ENCODE measurements at places on chromosomes 2 and 18.

GRCh38 chr2:67840460-67841068 lies 222.2 kb downstream of the C1D start:
- H3K36me3 ChIP-seq: no peaks in the 10 kb centered on the region
- DNase-seq: peak; percentile 27
- H3K4me1 ChIP-seq: no peaks in the 10 kb centered on the region
- H3K27me3 ChIP-seq: peaks cover 28% of the 10 kb centered on the region

DNA sequence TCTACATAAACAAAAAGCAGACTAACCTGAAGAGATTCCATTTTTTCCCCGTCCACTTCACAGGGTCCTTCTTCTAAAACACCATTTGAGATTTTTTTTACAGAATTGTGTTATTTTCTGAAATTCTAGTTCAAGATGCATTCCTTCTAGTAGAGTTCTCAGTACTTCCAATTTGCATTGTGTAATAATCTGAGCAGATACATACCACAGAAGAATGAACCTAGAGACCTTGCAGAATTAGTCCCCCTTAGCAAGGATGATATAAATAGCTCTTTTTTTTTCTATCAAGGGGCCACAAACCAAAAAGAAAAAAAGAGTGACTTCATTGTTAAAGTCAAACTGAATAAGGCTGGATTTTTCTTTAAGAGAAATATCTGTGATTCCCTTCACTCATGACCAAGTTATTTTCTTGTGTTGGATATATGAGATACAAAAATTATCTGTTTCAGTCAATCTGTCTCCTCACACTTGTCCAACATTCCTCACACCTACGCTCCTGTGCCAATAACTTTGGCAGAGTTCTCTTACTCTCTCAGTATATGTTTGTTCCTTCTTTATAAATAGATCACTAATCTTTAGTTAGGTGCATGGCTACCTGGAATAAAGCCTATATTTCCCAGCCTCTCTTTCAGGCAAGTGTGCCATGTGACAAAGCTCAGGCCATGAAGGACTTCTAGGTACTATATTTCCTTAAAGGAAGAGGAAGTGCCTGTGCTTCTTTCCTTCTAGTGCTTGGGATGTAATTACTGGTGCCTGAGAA lies 183.5 kb downstream of the ZNF385B start:
- DNase-seq: no peak
- no peak overlapping the region for H3K27ac ChIP-seq
- no peaks in the 10 kb centered on the region for H3K36me3 ChIP-seq
- H3K4me1 ChIP-seq: no peaks in the 10 kb centered on the region
- H3K4me3 ChIP-seq: no peak overlapping the region

DNA sequence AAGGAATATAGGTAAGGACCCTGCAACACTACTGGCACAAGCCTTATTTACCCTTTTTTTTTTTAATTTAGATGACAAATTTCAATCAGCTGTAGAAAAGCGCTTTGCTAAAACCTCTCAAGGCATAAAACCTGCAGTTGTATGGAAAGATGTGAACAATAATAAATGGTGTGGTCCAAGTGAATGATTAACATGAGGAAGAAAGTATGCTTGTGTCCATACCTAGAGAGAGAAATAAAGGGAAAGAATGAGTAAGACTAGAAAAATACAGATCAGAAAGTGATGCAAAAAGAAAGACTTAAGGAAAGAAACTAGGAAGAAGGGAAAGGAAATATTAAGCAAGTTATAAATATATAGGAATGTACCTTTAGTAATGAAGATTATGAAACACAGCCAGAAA lies 119.2 kb upstream of the SCN7A start:
- H3K4me3 ChIP-seq: no peak overlapping the region
- peaks cover 20% of the 10 kb centered on the region for H3K4me1 ChIP-seq
- H3K36me3 ChIP-seq: no peaks in the 10 kb centered on the region
- no peak for DNase-seq

GRCh38 chr2:30038419-30038818 lies 108.4 kb upstream of the YPEL5 start:
- no peak overlapping the region for H3K4me3 ChIP-seq
- H3K4me1 ChIP-seq: peaks cover 13% of the 10 kb centered on the region
- H3K36me3 ChIP-seq: no peaks in the 10 kb centered on the region
- H3K27ac ChIP-seq: no peak overlapping the region
- peaks cover 46% of the 10 kb centered on the region for H3K27me3 ChIP-seq

DNA sequence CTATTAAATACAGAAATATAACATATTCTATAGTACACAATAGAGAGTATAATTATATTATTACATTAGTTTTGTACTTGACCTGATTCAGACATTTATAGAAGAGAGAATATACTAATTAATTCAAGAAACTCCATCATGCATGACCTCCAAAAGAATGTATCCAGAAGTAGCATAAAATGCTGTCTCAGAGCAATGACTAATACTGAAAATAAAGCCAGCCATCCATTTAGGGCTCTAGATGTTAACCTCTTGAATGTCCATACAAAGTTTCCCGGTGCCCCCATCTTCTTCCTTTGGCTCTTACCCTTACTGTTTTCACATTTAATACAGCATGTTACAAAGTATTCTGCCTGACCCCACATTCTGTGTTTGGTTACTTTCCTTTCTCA lies 102.0 kb downstream of the ARHGAP15 start:
- H3K27me3 ChIP-seq: no peaks in the 10 kb centered on the region
- H3K4me1 ChIP-seq: peaks cover 21% of the 10 kb centered on the region
- no peak overlapping the region for H3K4me3 ChIP-seq
- DNase-seq: no peak

- peaks cover 11% of the 10 kb centered on the region for H3K4me1 ChIP-seq
- no peak for DNase-seq
- no peaks in the 10 kb centered on the region for H3K36me3 ChIP-seq
- H3K27ac ChIP-seq: no peak overlapping the region
- H3K4me3 ChIP-seq: no peak overlapping the region
Observed at GRCh38 chr2:74538881-74539339, 9.2 kb downstream of the HTRA2 start.

GRCh38 chr2:113167115-113167932 lies 6.4 kb upstream of the PSD4 start:
- H3K27ac ChIP-seq: peak overlapping the region; percentile 97
- H3K4me1 ChIP-seq: peaks cover 74% of the 10 kb centered on the region
- H3K36me3 ChIP-seq: peaks cover 3% of the 10 kb centered on the region
- peak; percentile 60 for DNase-seq
- H3K4me3 ChIP-seq: peak overlapping the region; percentile 73

GRCh38 chr2:62814123-62814522 lies 108.6 kb downstream of the EHBP1 start:
- H3K4me3 ChIP-seq: no peak overlapping the region
- peaks cover 1% of the 10 kb centered on the region for H3K36me3 ChIP-seq

GRCh38 chr2:74052732-74053710 lies 68.3 kb downstream of the TET3 start:
- peaks cover 43% of the 10 kb centered on the region for H3K4me1 ChIP-seq
- no peaks in the 10 kb centered on the region for H3K27me3 ChIP-seq
- H3K4me3 ChIP-seq: no peak overlapping the region
- no peak overlapping the region for H3K27ac ChIP-seq

DNA sequence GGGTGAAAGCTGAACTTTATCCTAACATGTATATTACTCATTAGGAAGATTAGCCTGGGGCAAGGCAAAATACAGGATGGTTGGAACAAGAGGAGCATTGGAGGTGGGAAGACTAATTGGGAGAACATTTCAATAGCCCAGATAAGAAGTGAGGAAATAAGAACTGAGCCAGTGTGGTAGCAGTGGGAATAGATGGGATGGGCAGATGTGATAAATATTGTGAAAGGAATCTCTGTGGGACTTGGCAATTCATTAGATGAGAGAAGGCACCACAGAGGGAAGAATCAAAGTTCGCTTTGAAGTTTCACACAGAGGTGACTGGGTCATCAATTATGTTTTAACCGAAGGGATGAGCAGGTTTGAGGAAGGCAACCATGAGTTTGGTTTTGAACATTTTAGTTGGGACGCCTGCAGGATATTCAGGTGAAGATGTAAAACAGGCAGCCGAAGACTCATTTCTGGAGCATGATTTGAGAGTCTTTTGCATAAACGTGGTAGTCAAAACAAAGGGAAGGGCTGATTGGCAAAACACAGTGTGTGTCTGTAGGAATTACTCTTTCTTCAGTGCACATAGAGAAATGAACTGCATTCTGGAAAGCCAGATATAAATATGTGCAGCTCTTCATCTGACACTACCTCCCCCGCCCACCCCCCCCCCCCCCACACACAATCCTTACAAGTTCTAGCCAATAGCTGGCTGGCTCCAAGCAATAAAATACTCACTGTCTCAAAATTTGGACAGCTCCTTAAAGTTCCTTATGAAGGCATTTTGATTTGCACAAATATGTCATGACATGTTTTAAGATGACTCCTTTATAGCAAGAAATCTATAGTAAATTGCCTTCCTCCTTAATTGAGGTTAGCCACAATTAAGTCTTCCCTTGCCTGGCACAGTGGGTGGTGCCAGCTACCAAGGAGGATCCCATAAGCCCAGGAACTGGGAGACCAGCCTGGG lies 1.9 kb upstream of the SLC1A4 start:
- peak overlapping the region; percentile 69 for H3K27ac ChIP-seq
- peak; percentile 49 for DNase-seq
- H3K36me3 ChIP-seq: peaks cover 4% of the 10 kb centered on the region
- H3K4me1 ChIP-seq: peaks cover 76% of the 10 kb centered on the region

GRCh38 chr2:30692829-30693275 lies 114.4 kb downstream of the CAPN13 start:
- H3K4me1 ChIP-seq: no peaks in the 10 kb centered on the region
- no peak overlapping the region for H3K27ac ChIP-seq
- H3K36me3 ChIP-seq: no peaks in the 10 kb centered on the region
- peaks cover 15% of the 10 kb centered on the region for H3K27me3 ChIP-seq

DNA sequence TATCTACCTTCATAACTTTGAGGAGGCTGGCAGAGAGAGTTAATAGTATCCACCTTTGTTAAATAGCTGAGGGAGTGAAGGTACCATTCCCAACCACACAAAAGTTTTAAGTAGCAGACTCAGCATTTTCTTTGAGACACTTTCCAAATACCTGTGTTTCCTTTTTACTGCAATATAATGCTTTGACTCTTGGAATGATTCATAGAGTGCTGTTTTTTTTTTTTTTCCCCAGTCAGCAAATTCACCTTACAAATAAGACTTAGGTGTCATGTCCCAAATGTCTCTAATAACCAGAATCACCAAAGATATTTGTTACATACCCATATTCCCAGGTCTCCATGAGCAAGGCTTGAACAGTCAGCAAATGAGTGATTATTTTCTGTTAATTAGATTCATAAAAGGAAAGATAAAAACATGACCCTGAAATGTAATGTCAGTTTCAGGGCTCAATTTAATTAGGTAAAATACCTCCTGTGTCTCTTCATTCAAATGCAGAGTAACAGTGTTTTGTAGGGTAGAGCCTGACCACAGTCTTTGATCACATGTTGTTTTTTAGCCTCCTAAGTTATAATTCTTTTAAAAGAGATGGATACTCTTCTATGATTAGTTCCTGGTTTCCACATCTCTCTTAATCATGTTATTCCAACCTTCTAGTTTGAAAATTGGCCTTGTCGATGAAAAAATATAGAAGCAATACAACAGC lies 39.9 kb downstream of the SLC5A7 start:
- no peak for DNase-seq
- H3K27ac ChIP-seq: no peak overlapping the region
- no peaks in the 10 kb centered on the region for H3K36me3 ChIP-seq
- no peaks in the 10 kb centered on the region for H3K4me1 ChIP-seq

- no peak for DNase-seq
- no peaks in the 10 kb centered on the region for H3K27me3 ChIP-seq
- H3K36me3 ChIP-seq: no peaks in the 10 kb centered on the region
- H3K27ac ChIP-seq: no peak overlapping the region
- H3K4me3 ChIP-seq: no peak overlapping the region
Observed at GRCh38 chr2:105005181-105005951, 32.5 kb upstream of the MRPS9 start.

DNA sequence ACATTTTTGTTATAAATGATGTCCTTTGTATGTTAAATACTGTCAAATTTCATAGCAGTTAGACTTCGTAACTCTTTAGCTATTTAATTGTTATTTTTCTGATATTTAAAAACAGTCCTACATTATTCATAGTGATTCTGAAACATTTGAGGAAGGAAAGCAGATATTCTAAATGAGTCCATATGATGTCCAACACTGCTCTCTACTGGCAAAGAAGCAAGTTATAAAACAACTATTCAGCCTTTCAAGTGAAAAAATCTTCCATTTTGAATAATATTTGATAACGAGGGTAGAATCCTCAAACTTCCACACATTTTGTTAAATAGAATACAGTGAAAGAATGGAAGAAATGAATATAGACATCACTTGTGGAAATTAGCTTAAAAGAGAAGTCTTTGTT lies 220.8 kb downstream of the GULP1 start:
- H3K4me3 ChIP-seq: no peak overlapping the region
- no peaks in the 10 kb centered on the region for H3K36me3 ChIP-seq
- H3K27ac ChIP-seq: no peak overlapping the region
- no peaks in the 10 kb centered on the region for H3K4me1 ChIP-seq
- no peak for DNase-seq
- H3K27me3 ChIP-seq: peaks cover 5% of the 10 kb centered on the region

DNA sequence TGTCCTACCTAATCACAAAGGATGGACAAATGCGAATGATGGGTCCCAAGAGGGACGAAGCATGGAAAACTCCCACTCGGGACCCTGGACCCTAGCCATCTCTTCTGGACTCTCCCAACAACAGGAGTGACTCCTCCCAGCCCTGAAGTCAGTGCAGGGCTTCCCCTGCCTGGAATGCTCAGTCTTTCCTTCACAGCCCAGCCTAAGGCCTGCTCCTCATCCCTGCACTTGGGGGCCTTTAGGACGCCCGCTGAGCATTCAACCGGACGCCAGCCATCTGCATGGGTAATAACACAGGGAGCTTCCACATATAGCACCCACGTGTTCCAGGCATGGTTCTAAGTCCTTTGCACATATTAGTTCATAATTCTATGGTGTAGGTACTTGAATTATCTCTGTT lies 237.5 kb downstream of the KLHL29 start:
- no peaks in the 10 kb centered on the region for H3K36me3 ChIP-seq

DNA sequence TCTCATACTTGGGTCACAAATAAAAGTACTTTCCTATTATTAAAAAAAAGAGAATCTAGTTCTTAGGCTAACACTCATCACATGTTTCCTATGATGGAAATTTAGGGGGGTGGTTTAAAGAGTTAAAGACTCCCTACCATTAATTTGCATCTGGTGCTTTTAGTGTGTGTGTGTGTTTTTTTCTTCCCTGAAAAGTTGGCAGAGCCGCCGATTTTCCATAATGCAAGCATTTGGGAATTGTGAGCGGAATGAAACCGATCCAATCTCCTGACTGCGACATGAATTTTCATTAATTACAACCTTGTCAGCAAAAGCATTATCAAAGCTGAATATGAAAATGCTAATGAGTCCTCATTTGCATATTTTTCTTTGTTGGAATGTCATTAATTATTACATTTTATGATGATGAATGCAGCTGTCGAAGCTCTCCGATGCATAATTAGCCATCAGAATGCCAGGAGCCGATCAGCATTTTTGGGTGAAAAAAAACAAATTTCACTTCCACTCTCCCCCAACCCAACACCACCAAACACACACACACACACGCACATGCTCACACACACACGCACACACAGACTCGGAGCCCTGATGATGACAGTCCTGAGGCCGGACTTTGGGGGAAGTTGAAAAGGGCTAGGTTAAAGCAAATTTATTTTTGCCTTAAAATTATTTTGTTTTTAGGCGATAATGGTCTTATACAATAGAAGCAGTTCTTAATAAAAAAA lies 165.4 kb downstream of the TCF4 start:
- H3K27ac ChIP-seq: no peak overlapping the region
- H3K4me3 ChIP-seq: no peak overlapping the region
- no peak for DNase-seq
- H3K36me3 ChIP-seq: no peaks in the 10 kb centered on the region
- peaks cover 12% of the 10 kb centered on the region for H3K4me1 ChIP-seq
